ENCODE measurements at places on chromosomes 13 and 19.

- no peak for DNase-seq
These were observed 433.7 kb downstream of the DIAPH3 start for GRCh38 chr13:59730026-59730425.

DNA sequence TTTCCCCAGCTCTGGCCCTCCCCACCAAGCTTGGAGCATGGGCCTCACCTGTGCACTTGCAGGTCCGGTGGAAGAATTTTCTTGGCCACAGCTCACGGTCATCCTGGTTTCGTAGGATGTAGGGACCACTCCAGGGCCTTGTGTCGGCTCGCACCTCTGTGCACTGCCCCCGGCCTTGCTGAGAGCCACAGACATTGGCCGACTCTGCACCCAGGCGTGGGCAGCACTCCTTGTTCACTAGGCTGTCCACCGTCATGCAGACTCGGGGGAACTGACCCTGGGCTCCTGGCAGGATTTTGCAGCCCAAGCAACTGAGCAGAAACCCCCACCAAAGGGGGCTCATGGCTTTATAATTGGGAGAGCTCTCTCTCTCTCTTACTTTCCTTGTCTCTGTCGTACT lies 569 bp downstream of the DCT start:
- no peak for DNase-seq

DNA sequence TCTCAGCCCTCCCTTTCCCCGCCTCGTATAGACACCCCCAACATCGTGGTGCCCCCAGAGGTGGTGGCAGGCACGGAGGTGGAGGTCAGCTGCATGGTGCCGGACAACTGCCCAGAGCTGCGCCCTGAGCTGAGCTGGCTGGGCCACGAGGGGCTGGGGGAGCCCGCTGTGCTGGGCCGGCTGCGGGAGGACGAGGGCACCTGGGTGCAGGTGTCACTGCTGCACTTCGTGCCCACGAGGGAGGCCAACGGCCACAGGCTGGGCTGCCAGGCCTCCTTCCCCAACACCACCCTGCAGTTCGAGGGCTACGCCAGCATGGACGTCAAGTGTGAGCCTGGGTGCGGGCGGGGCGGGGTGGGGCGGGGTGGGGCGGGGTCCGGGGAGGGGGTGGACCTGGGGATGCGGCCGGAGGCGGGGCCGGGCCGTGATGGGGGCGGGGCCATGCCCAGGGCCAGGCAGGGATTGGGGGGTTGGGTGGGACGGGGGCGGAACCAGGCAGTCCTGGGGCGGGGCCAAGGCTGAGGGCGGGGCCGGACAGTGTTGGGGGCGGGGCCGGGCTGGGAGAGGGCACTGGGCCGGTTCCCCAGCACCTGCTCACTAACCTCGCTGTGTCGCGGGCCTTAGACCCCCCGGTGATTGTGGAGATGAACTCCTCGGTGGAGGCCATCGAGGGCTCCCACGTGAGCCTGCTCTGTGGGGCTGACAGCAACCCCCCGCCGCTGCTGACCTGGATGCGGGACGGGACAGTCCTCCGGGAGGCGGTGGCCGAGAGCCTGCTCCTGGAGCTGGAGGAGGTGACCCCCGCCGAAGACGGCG lies 7.8 kb downstream of the MAG start:
- DNase-seq = no peak

DNA sequence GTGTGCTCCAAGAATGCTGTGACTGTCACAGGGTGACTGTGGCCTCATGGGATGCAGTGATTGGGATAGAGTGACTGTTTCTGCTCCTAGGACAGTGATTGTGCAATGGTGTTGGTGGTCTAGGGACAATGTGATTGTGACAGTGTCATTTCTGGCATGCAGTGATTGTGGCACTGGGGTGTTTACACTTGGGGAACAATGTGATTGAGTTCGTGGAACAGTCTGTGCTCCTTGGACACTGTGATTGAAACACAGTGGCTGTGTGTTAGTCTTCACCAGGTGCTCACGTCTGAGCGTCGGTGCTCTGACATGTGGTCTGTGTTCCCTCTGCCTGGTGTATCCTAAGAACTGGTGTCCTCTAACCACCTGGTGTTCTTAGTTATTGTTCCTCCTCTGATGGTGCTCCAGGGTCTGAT lies 1.7 kb downstream of the PDE4A start:
- no peak for DNase-seq

DNA sequence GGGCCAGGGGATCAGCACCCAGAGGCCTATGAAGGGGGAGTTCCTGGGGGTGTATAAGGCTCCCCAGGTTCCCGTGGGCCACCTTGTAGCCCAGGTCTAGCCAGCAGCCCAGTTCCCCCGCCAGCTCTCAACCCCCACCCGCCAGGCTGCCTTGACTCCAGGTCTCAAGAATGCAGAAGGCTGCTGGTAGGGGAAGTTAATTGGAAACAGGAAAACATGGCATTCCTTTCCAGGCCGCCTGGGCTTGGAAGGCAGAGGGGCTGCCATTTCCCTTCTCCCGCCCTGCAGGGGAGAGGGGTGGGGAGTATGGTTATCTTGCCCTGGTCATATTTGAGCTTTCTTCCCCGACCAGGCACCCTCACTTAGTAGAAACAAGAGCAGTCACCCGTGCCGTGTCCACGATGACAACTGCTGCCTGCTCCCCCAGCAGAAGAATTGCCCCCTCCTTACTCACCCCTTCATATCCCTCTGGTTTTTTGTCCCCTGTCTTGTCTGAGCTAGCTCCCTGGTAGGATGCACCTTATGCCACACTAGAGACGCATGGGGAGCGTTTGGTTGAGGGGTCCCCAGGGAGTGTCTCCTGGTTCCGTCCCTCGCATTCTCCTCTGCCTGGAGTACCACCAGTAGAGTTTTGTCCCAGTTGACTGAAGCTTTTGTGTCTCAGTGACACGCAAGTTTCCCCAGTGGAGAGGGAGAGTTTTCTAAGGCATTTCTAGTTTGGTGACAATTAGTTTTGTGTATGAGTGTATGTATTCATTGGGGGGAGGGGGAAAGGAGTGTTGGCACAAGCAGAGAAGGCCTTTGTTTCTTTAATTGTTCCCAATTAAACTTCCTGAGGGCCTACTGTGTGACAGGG lies 4.5 kb downstream of the BICRA start:
- DNase-seq = no peak

- DNase-seq = no peak
These were observed 36.5 kb upstream of the CYP2B6 start for GRCh38 chr19:40954573-40954972.

DNA sequence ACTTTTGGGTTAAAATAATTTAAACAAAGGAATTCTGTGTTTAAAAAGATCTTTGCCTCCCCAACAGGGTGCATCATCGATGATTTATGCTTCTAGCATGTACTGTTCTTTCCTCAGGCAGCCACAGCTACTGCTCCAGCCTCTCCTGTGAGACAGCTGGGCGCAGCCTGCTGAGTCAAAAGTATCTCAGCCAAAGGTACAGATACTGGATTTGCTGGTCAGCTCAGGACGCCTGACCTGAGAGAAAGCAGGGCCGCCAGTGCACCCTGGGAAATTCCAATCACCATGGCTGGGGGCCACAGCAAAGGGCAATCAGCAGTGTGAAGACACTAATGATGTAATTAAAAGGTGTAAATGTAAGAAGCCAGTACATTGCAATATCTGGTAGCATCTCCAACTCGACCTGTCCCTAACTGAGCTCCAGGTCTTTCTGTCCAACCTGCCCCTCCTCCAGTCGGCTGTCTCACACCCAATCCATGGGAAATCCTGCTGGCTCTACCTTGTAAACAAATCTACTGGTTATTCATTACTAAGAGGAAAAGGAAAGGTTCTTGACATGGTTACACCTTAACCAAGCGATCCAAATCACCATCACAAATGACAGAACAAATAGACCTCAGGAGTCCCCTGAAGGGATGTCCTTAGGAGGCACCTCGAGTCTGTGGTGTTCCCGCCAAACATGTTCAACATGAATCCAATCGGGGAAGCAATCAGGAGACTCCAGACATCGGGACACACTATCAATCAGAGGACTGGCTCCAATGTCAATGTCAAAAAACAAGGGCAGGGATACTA lies 7.3 kb downstream of the OPA3 start:
- DNase-seq = no peak

GRCh38 chr13:22168437-22169190 lies 497.7 kb downstream of the FGF9 start:
- no peak for DNase-seq

- no peak for DNase-seq
These were observed 26.8 kb downstream of the ZNF627 start for GRCh38 chr19:11624069-11624463.

DNA sequence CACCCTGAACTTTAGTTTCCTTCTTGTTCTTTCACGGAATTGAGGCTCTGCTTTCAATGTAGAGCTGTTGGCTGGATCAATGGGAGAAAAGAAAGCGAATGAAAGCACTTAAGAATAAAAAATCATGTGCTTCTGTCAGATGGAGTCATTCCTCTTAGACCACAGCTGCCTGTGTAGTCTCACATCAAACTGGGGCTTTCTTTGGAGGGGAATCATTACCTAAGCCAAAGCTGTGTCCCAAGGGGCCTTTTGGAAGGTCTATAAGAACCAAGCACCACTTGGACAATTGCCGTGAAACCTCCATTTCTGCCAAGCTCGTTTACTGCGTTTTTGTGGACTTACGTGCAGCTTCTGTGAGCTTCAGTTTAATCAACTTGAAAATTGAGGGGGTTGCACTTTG lies 44.2 kb upstream of the RNF113B start:
- no peak for DNase-seq

GRCh38 chr13:38530492-38530891 lies 156.4 kb upstream of the FREM2 start:
- no peak for DNase-seq

DNA sequence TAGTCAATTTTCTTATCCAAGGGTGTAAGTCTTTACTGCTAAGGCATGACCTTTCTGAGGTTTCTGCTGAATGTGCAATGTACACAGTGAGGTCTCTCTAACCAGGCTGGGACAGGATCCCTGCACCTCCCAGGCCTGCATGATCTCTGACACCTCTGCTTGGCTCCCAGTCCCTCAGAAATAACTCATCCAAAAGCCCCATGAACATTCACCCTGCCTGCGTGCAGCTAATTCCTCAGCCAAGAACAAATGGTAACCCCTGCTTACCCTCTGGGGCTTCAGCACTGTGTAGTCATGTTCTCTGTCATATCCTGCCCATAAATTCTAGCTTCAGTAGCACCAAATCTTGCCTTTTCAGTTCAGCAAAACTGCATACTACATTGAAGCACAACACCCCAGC lies 1146.3 kb upstream of the MIR17HG start:
- DNase-seq = no peak

GRCh38 chr19:14106840-14107239 lies 10.7 kb downstream of the PRKACA start:
- DNase-seq = no peak

- DNase-seq = no peak
These were observed 20.8 kb downstream of the ZSCAN5C start for GRCh38 chr19:56222901-56223300.

GRCh38 chr19:31000913-31001312 lies 348.3 kb downstream of the TSHZ3 start:
- DNase-seq = no peak

GRCh38 chr13:36248700-36249099 lies 34.3 kb upstream of the SOHLH2 start:
- DNase-seq = no peak

GRCh38 chr13:112636401-112636975 lies 48.5 kb upstream of the TUBGCP3 start:
- DNase-seq = no peak

- DNase-seq = no peak
These were observed 9.6 kb downstream of the GIPR start for GRCh38 chr19:45677351-45678230.

GRCh38 chr13:71663431-71663830 lies 203.6 kb downstream of the DACH1 start:
- DNase-seq = no peak

DNA sequence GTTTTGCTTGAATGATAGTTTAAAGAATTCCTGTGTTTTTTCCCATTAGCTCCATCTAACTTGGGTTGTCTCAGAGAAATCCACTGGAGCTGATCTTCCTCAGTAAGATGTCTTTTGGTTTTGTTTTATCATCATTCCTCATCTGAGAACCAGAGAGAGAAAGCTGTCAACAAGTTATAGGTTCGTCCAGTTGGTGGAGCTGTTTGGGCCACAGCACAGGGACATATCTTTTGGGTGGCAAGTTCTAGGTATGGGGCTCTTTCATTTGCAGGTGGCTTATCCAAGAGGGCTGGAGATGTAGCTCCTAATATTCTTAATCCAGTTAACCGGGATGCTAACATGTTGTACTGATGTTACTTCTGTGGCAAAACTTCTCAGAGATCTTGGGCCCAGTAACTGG lies 174.2 kb downstream of the KCNRG start:
- no peak for DNase-seq

DNA sequence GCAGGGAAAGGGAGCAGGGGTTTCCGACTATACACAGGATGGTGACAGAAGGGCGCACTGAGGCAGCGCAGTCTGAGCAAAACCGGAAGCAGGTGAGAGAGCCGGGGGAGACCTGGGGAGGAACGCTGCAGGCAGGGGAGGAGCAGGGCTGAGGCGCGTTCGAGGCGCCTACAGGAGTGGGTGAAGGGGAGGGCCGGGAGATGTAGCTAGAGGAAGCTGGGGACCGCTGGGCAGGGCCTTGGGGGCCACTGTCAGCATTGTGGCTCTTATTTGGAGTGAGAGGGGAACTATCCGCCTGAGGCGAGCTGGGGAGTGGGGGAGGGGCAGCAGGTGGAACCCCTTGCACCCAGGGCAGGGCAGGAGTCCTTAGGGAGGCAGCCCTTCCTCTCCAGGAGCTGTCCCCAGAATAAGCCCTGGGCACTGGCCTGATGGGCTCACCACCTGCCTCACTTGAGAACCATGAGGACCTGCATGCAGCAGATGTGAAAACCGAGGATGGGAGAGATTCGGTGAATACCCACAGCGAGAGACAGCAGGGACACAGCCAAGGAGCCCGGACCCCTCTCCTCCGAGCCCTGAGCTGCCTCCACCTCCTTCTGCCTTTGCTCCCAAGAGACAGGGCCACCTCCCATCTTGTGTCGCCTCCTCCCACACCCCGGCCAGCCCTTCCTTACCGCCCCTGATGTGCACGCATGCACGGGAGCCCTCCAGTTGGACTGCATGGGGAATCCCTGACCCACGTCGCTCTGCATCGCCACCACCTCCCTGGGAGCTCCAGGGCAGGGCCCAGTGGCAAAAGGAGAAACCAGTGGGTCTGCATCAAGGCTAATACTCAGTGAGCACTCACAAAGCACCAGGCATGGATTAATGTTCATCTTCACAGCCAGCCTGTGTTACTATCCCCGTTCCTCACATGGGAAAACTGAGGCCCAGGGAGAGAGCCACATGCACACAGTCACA lies 10.3 kb downstream of the AKT2 start:
- DNase-seq = peak; percentile 88

DNA sequence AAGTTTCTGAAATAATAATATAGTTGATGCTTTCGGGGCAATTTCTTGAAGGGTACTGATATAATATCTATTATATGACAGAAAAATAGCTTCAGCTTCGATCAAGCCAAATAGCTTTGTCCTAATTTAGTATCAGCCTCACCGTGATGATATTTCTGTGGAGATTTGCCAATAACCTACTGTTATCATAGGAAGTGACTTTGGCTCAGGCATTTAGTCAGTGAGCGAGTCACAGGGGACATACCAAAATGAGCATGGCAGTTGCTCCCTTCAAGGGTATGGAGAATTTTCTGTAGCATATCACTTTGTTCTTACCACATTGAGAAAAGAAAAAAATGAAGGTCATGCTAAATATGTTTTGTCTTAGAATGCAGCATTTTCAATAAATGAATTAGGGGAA lies 767.6 kb upstream of the SLITRK1 start:
- no peak for DNase-seq
